ENCODE measurements at places on chromosomes 3 and 15. TPM values are rescaled to one million over a fixed set of nuclear protein-coding genes. Genes with fewer than 3 reads are reported as not detected.

DNA sequence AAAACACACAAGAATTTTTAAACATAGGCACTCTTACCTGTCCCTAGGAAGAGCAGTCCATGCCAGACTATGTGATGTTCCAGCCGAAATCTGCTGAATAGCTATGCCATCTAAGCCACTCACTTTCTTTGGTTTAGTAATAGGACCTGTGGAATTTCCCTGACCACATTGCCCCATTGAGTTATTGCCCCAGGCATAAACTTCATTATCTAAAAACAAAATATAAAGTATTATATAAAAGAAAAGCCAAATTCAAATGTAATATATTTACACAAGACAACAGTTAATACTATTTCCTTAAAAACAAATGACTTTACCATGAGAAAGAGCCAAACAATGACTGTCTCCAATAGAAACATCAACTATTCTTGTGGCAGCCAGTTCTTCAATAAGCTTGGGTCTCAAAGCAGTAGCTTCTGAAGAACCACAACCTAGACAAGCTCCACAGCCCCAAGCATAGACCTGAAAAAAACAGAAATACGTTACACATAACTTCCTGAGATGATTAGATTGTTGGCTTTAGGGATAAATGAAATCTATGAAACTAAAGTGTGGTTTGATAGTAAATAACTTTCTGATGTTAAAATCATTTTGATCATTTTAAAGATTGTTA is 84.3 kb downstream of the HERC1 start:
- DNase-seq, result no peak

GRCh38 chr3:184058029-184058428 is 5.2 kb downstream of the HTR3C start:
- no peak for DNase-seq

- DNase-seq, result peak; percentile 79
These were observed 27.1 kb downstream of the SLC28A2 start for GRCh38 chr15:45279024-45279698.

Gene IL5RA
- not detected for total RNA-seq

Gene RGMA
- total RNA-seq, result 0.40 TPM
